ENCODE measurements at places on chromosomes 12 and 14.

DNA sequence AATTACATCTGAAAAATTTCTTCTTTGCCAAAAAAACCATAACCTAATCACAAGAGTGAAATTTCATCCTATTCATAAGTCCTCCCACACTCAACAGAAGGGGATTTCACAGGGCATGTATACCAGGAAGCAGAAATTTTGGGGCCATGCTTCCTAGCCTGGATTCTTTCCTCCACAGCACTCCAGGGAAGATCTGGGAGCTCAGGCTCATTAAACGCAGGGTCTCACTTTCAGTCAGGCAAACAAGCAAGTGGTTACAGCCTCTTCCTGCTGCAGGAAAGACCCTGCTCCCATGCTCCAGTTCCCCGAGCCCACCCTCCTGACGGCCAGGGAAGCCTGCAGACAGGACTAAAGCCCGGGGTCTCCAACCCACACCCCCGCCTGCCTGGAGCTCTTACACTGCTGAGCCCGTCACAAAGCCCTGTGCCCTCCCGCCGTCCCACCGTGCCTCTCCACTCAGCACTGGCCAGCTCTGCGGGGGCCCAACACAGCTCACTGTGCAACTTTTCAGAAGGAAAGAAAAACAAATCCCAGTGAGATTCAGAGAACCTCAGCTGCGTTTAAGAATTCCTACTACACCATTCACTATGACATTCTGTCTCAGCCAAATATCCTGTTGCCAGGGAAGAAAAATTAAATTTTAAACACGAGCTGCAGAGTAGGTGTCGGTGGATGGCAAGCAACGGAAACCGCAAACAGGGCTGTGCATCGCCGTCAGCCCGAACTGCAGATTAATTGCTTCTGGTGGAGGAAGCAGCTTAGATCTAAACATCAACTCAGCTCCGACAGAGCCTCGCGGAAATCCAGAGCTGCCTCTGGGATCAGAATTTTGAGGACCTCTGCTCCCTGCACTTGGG, 106.7 kb upstream of the SFSWAP start:
- DNase-seq, result no peak

- peak; percentile 67 for DNase-seq
Observed at GRCh38 chr12:11785712-11786111, 136.2 kb downstream of the ETV6 start.

GRCh38 chr12:40142001-40142744, 36.3 kb upstream of the SLC2A13 start:
- DNase-seq, result no peak

GRCh38 chr14:74347097-74347794, 1.0 kb upstream of the VRTN start:
- no peak for DNase-seq

- DNase-seq, result no peak
Observed at GRCh38 chr12:60195483-60195882, 599.7 kb downstream of the SLC16A7 start.

DNA sequence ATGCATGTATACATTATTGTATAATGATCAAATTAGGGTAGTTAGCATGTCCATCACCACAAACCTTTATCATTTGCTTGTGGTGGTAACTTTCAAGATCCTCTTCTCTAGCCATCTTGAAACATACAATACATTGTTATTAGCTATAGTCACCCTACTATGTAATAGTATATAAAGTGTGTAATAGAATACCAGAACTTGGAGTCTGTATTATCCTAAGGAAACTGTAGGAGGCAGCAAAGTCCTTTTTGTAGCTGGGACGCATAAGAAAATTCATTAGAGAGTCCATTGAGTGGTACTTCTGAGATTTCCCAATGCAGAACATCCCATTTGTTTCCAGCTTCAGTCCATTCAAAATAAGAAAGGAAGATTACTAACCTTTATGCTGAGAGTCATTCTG, 325.9 kb upstream of the LRFN5 start:
- DNase-seq, result no peak

DNA sequence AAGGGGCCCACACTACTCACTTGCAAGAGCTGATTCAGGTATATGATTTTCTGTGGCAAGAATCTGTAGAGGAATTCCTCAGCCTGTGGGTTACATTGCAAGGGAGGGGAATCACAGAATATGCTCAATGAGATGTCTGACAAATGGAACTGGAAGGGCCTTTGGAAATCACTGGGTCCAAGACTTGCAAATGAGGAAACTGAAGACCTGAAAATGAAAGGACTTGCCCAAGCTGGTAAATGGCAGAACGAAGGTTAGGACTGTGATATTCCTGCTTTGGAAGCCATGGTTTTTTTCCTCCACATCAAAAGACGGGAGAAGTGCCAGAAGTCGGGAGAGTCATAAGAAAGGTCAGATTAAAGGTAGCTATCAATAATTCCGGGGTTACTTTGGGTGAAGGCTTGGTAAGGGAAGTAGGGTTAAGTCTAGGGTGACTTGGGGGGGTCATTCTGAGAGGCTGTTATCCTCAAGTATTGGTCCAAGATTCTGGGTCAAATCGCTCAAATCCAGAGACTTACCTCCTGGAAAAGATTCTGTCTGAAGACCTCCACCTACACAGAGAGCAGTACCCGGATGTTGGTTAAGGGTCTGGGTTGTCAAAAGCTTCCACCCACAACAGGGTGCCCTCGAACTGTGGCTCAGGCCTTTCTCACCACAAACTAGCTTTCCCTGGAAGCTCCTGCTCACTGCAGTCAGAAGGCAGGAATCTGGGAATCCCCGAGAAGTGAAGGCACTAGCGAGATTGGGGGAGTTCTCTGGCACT, 539 bp downstream of the PSME2 start:
- DNase-seq, result peak; percentile 11

- DNase-seq, result no peak
Observed at GRCh38 chr12:52829986-52830770, 3.9 kb downstream of the KRT79 start.

DNA sequence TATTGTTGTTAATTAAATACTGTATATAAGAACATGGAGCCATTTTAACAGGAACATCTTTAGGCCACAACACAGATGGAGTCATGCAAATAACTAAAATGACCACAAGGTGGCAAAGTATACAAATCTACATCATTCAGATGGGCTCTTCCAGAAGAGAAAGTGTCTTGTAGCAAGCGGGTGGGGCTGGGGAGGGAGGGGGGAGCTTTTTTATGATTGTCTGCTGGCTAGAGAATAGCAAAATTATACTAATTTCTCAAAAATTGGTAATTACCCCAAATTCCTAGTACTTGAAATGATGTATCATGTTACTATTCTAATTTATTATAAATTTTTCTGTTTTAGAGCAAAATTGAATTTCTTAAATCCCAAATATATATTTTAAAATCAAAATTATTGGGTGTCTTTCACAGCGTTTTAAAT, 378.7 kb downstream of the PRKD1 start:
- DNase-seq, result peak; percentile 49

DNA sequence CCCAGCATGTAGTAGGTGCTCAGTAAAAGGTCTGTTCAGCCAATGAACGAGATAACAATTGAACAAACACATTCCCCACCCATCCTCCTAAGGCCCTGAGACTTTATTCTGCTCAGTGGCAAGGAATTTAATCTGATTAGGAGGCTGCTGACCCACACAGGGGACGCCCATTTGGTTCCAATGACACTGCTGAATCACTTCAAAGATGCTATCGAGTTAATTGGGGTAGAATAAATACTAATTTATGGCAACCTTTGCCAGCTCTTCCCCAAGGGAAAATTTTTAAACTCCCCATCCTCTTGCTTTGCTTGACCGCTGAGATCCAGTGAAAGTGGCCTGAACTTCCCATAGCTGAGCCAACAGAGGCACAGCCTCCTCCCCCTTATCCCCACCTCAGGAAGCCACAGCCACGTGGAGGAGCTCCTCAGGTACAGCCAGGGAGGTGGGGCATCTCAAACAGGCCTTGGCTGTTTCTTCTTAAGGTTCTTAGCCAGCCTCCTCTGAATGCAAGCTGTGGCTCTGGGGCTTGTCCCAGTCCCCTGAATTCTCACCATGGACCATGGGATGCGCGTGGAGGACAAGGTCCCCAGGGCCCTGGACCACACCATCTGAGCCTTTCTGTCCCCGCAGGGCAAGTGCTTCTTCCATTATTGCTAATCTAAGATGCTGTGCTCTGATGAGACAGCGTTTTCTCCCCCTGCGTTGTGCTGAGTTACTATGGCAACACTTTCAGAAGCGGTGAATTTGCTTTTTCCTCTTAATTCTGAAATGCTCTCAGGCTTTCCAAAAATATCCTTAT, 26.7 kb downstream of the C14orf132 start:
- no peak for DNase-seq

Measured in AG09309 (cell line).